Activated T-helper 1 cell treated with anti-CD3 and anti-CD28 coated beads, Interleukin-2, amount 50 U/mL, for 16 hours (primary cell): ENCODE measurements at places on chromosomes 4 and X.
A peak's percentile ranks its signal among the peaks of the same experiment; 100 is the strongest.

- no peak for DNase-seq
These were observed 22.7 kb downstream of the CXCL1 start for GRCh38 chr4:73891739-73892405.

- DNase-seq = no peak
These were observed 23.6 kb downstream of the CA5B start for GRCh38 chrX:15761564-15762191.

GRCh38 chr4:186882293-186882692, 158.6 kb upstream of the FAT1 start:
- DNase-seq = no peak

GRCh38 chr4:159137176-159137575, 34.3 kb downstream of the RAPGEF2 start:
- no peak for DNase-seq

- no peak for DNase-seq
These were observed 174.9 kb downstream of the ADAMTS3 start for GRCh38 chr4:72394012-72394663.

DNA sequence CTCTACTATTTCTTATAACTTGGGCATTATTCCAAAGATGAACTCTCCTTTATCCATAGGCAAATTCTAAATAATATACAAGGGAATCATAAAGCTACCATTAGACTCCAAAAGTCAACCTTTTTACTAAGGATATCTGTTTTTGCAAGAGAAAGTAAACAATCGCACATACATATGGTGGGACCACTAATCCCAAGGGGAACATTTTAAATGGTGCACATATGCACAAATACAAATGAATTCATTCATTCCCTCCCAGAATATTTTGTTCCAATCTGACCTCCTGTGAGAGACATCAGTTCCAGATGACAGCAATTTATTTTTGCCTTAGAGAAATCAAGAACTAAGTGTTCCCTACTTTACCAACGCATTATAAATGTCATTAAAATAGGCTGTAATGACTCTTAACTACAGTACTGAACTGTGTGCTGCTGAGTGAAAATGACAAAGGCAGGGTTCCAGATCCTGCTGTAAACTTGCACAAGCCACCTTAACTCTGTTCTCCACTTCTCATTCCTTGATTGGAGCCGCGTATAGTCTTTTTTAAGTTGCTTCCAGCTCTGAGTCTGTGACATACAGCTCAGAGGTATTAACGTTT, 2.0 kb downstream of the DHX15 start:
- DNase-seq = no peak

DNA sequence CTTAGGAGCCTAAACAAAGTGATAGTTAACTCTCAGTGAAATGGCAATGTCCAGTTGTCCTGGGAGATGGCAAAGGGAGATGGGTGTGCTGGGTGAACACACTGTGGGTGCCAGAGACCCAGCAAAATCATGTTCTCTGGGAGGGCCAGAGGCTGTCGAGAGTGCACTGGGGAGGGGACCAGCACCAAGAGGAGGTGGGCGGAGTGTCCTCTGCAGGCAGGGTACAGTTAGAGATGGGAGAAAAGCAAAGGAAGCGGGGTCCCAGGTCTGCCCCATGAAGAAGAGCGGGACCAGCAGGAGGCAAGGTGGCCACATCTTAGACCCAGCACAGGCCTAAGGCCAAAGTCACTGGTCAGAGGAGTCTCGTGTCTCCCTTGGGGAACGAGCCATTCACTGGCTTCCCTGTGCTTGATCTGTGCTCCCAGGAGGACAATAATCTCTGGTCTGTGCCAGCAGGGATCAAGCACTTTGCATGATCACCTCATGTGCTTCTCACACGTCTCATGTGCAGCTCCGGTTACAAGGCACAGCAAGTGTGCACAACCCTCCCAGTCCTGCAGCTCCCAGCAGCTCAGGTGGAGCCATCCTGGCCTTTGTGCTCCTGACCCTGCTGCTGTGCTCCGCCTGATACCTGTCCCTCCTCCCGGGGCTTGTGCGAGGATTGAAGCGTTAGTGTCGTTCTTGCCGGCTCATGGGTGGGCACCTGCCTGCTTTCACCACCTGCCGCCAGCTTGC, 100.9 kb downstream of the FAM53A start:
- no peak for DNase-seq

DNA sequence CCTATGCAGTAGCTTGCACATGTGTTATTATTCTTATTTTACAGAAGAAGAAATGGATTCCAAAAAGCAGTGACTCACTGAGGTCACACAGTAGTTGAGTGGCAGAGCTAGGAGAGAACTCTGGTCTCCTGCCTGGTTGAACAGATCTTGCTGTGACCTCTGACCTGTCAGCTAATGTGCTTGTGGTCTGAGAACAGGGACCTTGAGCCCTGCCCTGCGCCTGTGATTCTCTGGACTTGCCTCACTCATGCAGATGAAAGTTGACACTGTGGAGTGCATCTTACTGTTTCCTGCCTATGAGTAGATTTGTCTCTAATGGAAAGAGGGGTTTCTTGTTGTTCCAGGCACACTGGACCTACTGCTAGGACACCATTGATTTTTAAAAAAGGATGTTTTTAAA, 32.3 kb downstream of the ETNPPL start:
- no peak for DNase-seq

DNA sequence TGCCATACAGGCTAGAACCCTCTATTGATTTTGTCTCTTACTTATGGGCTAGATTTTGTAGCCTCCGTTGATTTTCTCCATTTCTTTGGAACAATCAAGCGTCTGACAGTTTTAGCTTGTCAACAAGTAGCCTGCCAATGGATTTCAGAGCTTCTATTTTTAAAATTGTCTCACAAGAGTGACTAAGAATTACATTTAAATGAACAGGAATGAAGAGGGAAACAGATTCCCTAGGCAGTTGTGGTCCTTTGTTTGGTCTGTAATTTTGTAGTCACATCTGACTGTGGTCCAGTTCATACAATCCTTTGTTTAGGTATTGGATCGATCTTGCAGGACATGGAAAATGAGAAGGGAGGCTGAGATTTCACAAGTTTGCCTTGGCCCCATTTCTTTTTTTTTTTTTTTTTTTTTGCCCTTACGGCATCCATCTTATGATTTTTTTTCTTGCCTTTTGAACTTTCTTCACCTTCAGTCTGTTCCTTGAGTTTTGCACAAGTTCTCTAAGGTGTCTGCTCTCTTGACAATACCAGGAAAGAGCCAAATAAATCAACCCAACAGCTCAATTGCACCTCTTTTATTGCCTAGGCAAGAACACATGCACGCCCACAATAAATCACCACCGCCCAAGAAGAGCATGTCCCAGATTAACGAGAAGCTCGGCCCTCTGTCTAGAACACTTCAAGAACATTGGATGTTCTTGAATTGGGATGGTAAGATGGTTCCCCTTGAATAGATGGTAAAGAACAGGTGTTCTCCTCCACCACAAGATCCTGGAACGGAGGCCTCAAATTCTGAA, 86.5 kb upstream of the EGFL6 start:
- DNase-seq = no peak

- DNase-seq = no peak
These were observed 19.2 kb downstream of the MEPE start for GRCh38 chr4:87851953-87852352.

GRCh38 chr4:175787546-175787945, 24.5 kb downstream of the GPM6A start:
- DNase-seq = no peak

DNA sequence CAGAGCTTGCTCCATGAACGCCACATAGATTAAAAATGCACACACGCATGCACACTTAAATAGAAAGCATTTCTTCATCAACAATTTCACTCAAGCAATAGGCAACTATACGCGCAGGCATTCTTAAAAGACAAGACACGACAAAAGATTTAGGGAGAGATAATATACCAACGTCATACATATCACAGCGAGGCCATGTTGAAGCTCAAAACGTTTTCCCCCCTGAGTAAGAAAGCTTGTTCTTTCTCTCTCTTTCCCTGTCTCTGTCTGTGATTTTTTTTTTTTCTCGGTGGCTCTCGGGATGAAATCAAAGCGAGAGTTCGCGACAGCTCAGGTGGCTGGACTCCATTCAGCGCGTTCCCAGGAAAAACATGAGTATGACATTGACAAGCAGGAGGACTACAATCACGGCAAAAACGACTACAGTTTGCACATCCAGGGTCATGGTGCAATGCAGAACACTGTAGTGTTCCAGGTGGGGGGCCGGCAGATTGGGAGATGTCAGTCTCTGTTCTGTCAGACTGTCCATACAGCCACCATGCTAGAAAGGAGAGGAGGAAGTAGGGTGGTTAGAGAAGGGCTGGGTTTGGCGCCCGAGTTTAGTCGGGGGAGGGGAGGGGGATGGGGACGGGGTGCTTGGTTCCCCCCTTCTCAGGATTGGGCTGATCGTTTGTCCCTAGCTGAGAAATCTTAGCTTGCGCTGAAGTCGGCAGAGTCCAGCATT, 30.7 kb downstream of the ARHGEF9 start:
- peak; percentile 5 for DNase-seq

- no peak for DNase-seq
These were observed 965.1 kb upstream of the PABPC4L start for GRCh38 chr4:135166661-135167060.

- no peak for DNase-seq
These were observed 45.7 kb upstream of the EPGN start for GRCh38 chr4:74262522-74262921.

- no peak for DNase-seq
These were observed 206.8 kb downstream of the TENM3 start for GRCh38 chr4:182449930-182450439.

DNA sequence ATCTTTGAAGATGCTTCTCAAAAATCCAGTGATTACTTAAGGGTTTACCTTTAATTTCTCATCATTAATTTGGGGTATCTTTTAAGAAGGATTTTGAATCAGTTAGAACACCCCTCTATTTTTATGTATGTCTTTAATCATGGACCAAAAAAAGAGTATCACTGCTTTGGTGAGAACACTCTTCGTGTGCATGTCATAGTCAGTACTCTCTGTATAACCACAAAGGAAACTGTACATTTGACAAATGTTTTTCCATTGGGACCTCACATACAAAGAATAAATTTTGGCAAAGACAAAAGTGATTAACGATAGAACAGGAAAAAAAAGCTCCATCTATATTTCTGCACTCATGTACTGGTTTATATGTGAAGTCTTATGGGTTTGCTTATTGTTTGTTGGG, 31.3 kb downstream of the FAM241A start:
- no peak for DNase-seq

DNA sequence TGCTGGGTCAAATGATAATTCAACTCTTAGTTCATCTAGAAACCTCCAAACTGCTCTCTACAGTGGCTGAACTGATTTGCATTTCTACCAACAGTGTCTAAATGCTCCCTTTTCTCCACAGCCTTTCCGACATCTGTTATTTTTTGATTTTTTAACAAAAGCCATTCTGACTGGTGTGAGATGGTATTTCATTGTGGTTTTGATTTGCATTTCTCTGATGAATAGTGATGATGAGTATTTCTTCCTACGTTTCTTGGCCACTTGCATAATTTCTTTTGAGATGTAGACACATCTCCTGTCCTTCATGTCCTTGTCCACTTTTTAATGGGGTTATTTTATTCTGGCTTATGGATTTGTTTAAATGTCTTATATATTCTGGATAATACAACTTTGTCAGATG, 298.2 kb upstream of the ARSJ start:
- DNase-seq = no peak

- no peak for DNase-seq
These were observed 124.6 kb downstream of the NSUN7 start for GRCh38 chr4:40874331-40874730.

DNA sequence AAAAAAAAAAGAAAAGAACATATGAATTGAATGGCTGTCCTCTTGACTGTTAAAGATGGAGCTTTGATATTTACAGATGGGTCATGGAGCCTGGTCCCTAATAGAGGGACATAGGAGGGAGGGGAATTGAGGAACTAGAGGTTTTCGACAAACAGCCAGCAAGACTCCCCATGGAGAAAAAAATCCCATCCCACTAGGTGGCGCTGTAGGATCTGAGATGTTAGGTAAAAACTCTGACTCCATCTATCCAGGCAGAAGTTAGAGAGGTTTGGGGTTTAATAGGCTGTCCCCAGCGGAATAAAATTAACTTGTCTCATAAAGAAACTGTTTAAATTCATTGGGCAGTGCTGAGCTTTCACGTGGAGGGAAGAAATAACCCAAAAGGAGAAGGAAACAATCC, 45.9 kb downstream of the HMGB2 start:
- DNase-seq = peak; percentile 30
